Stomach (tissue), 19 donors: ENCODE measurements at places on chromosomes 1 and 21.

DNA sequence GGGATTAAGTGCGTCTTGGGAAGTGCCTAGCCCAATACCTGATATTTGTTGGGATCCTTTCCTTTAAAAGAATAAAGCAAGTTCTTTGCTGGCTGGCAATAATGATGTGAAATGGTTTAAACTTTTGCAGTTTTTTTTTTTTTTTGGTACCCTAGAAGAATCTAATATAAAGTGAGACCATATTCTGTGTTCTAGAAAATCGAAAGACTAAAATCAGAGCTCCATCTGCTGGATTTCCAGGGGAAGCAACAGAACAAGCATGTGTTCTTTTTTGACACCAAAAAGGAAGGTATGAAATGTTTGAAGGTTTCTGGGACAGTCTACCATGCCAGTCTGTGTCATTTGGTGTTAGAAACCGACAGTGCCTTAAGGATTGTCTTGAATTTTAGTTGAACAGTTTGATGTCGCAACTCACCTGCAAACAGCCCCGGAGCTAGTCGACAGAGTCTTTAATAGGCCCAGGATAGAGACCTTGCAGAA lies 6.4 kb downstream of the UTP11 start:
- DNase-seq = peak; percentile 53

DNA sequence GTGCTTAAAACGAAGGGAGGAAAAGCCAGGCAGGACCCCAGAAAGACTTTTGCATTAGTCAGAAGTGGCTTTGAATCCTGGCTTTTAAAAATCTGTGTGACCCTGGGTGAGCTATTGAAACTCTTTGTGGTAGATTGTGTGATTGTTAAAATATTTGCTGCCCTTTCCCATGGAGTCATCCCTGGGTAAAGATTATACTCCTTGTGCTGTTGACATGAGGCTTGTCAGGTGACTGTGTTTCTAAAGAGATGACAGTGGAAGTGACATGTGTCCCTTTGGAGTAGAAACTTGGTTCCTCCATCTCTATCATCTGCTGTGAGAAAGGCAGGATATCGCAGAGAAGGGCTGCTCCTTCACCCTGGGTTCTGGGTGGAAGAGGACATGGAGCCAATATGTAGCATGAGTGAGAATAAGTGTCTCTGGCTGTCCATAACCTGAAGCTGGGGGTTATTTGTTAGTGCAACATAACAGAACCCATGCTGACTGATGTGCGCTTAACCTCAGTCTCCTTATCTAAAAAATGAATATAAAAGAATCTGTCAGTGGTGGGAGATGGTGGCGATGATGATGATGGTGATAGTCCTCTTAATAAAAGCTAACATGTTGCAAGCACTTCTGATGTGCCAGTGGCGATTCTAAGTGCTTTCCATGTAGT lies 187.6 kb downstream of the RHOU start:
- no peak for DNase-seq

DNA sequence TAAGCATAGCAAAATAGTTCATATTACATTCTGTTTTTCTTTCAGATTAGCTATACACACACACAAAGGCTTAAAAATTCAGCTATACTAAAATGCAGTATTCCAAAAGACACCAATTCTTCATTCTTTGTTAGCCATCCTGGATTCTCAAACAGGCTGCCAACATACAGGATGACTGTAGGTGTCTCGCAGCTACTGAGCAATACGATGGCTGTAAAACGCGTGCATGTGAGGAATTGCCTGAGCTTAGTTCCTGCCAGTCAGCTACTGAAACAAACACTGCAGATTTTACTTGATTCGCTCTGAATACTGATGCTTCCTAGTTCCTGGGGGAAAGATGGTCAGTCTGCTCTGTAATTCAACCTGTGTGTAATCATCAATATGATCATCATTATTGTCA lies 24.7 kb upstream of the HMGN1 start:
- DNase-seq = no peak

DNA sequence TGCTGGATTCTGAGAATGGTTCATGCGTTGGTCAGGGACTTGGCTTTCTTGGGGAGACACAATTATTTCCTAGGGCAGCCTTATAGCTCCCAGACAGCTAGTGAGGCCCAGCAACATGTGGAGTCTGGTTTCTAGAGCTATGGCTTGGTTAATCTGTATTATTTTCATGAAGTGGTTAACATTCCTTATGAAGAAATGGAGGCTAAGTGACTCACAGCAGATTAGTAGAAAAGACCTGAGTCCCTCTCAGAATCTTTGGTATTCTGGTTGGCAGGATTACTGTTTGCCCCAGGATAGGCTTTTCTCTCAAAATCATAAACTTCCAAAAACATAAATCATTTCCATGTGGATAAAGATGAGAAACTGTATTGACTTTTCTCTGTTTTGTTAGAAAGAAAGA lies 42.3 kb downstream of the DUSP10 start:
- DNase-seq = no peak

- no peak for DNase-seq
Measured at GRCh38 chr1:99207216-99207615, 57.1 kb upstream of the PLPPR4 start.

GRCh38 chr1:218211241-218211640 lies 73.9 kb upstream of the RRP15 start:
- no peak for DNase-seq

GRCh38 chr1:179810367-179810715 lies 67.2 kb downstream of the FAM163A start:
- no peak for DNase-seq

- no peak for DNase-seq
Measured at GRCh38 chr21:26195708-26196107, 25.1 kb upstream of the APP start.

GRCh38 chr1:204726478-204726877 lies 40.9 kb upstream of the LRRN2 start:
- DNase-seq = peak; percentile 81
